ENCODE measurements at places on chromosomes 11 and 22.

DNA sequence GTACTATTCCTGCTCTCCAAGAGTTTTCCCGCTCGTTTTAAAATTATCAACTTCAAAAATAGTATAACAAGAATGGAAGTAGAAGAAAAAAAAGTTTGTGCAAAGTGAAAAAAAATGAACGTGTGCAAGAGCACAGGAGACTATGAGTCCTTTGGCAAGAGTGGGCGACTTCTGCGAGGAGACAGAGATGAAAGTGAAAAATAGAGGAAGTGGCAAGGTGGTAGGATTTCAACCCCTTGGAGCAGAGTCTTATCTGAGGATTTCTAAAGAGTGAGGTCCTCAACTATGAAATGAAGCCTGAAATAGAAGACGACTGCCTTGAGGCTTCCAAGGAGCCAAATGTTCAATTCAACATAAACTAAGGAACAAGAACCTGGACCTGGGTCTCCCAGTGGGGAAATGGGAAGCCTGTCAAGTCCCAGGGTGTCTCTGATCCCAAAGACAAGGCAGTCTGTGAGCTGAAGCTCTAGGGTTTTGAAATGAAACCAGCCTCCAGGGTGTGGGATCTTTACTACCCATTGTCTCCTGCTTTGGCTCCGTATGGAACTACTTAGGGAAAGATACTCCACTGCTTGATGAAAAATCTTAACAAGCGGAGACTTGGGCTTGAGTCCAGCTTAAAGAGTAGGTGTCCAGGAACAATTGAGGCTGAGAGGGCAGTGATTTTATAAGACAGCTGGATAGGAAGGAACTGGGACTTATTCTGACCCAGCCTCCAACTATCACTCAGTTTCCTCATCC lies 4.8 kb downstream of the P4HA3 start:
- peak; percentile 50 for DNase-seq

GRCh38 chr22:27850000-27850521 lies 48.5 kb upstream of the MN1 start:
- DNase-seq = no peak

- peak; percentile 71 for DNase-seq
These were observed at the start of gene GPR137 for GRCh38 chr11:64284962-64285884. Gene GPR137 (plus strand): TSS chr11:64285848. CDS start chr11:64286525, 677 bp downstream.

- DNase-seq = no peak
These were observed 42.6 kb upstream of the LMO2 start for GRCh38 chr11:33934450-33934849.

DNA sequence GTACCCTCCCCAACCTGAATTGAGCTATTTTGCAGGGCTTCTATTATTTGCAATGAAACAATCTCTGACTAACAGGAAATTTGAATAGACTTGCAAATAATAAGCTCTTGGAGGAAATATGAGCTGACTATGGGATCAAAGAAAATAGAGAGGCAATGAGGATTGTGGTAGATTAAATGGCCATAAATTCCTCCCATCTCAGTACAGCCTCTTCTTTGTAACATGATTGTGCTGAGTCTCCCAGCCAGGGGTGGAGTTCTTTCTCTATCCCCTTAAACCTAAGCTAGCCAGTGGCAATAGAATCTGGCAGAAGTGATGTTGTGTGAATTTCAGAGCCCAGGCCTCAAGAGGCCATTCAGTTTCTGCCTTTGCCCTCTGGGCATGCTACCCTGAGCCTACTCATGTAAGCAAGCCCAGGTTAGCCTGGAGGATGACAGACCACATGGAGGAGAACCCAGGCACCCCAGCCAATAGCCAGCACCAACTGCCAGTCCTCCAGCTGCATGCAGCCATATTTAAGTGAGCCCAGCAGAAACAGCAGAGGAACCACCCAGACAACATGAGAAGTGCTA lies 86.8 kb upstream of the TP53I11 start:
- no peak for DNase-seq

GRCh38 chr22:30561402-30562189 lies 12.9 kb downstream of the GAL3ST1 start:
- DNase-seq = no peak

GRCh38 chr22:50532824-50533796 lies 3.3 kb upstream of the TYMP start:
- no peak for DNase-seq
